ENCODE measurements at places on chromosomes 4 and X.

DNA sequence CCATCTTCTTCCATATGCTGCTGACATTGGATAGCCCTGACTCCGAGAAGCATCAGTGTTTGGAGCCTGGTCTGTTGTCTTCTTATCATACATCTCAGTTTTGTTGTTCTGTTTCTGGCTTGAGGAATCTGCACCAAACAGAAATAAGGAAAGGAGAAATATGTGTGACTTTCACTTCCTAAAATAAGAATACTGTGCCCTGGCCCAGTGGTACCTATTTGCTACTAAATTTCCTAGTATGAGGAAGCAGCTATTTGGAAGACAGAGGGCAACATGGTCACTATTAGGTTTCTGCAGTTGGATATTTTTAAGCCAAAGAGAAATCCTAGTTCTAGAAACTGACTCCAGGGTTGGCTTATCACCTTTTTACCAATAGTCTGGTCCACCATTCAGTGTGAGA lies 16.8 kb downstream of the CT47C1 start:
- no peak for DNase-seq

DNA sequence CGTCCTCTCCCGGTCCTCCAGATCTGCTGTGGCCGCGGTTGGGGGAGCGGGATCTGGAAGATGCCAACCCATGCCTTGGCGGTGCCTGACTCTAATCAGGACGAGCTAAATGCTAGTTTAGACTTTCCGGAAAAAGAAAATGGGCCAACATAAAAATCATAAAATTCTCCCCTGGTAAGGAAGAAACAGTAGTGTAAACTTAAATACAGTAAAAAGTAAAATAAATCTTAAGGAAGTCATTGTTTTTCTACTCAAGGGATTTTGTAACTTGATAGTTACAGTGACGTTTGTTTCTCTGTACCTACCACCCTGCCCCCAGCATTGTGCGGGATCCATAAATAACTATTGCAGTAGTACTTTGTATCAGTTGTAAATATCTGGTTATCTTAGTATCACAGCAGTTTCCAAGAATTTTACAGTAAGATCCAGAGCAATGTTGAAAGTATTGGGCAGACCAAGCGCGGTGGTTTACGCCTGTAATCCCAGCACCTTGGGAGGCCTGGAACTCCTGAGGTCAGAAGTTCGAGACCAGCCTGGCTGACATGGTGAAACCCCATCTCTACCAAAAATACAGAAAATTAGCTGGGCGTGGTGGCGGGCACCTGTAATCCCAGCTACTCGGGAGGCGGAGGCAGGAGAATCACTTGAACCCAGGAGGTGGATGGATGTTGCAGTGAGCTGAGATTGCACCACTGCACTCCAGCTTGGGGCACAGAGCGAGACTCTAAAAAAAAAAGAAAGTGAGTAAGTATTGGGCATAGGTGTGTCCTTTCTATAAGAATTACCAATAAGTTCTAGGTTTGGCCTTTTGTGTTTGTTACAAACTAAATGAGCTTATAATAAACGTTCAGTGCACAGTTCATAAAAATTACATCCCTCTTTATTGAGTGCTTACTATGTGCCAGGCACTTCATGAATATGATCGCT lies 1.0 kb upstream of the PLA2G12A start:
- no peak for DNase-seq

DNA sequence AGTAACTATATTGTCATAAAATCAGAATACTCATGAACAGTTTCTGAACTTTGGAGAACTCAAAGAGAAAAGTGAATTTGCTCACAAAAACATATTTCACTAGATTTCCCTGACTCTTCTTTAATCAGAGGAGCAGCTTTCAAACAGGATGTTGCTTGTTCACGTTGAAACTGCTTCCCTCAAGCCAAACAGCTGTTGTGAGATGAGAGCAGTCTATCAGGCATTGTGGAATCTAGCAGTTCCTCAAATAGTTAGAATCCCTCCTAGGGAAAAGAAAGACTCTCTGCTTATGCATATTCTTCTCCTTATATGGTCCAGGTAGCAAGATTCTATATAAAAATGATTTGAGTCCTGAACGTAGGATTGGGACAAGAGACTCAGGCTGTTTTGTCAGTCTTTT lies 1012.1 kb downstream of the FAM133A start:
- no peak for DNase-seq

- DNase-seq = peak; percentile 29
Observed at GRCh38 chrX:48683411-48683982, at the start of gene WAS. WAS (plus strand) TSS chrX:48683799; CDS start chrX:48683854, 55 bp downstream.

DNA sequence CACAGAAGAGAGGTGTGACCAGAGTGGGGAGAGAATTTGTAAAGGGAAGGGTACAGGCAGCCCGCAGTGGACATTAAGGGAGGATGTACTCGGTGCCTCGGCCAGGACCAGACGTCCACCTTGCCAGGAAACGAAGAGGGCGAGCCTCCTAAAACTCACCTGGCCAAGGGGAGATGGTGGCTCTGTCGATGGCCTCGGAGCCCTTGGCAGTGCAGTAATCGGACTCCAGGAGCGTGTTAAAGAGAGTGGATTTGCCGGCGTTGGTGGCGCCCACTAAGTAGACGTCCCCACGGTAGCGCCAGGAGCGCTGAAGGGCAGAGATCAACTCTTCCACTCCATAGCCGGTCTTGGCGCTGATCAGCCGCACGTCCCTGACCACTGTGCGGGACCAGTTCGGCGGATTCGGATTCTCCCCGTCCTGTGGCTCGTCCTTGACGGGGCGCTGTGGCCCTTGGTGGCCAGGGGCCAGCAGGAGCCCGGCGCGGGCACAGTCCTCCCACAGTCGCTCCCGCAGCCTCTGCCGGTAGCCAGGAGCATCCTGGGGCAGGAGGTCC lies 1.0 kb downstream of the NOA1 start:
- DNase-seq = no peak

DNA sequence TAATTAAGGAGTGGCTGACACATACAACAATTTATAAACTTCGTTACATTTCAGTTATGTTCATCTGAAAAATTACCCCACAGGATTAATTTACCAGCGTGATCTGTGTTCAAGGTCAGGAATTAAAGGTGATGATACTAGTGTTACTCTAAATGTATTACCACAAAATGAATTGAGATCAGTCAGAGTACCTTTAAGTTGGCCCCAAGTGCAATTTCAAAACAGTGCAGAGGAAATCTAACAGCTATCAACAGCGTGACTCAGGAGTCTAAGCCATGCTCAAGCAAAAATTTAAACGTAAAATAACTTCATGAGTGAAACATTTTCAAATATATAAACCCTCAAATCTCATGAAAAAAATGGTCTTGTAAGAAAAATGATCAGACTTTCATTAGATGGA lies 18.7 kb downstream of the ANTXR2 start:
- no peak for DNase-seq

DNA sequence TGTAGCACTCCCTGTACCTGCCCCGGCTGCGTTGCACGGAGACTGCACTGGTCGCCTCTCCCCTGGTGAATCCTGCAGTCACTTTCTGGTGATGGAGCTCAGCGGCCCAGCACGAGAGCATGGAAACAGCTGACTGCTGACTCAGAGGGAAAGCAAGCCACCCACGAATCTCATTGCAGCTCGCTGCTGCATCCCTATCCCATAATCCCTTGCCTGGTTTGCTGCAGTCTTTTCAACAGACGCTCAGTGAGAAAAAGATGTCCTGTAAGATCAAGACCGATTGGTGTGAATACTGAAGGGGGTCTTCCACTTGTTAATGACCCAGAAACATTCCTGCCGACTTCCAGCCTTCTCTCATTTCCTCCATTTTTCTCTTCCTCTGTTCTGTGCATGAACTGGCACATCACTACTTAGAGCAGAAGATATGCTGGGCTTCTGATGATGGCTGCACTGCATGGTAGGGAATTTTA lies 52.9 kb downstream of the TRIM2 start:
- DNase-seq = peak; percentile 20

GRCh38 chrX:10502961-10503360 lies 117.4 kb downstream of the MID1 start:
- DNase-seq = no peak

- DNase-seq = no peak
Observed at GRCh38 chrX:131235768-131236545, 53.1 kb downstream of the IGSF1 start.

DNA sequence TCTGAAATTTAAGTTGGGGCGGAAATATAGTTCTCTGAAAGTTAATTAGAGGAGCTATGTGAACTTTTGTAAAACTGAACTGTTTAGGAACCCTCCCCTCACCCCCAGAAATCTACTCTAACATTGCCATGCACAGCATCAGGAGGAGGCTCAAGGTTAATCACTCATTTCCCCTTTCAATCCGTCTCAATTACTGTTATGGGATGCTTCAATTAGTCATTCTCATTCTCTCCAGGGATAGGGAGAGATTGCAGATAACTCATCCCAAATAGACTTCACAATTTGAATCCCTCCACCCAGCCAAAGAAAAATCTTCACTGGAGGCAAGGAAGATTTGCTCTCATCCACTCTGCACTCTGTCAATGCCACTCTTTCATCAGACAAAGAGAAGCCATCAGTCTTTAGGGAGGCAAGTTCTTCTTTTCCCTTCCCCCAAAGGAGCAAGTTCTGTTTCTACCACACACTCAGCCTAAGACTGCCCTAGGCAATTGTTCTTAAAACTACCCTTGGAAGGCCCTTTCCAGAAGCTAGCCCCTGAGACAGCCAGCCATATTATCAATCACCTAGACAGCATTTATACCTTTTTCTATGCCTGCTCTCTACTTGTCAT lies 140.4 kb downstream of the SLC10A7 start:
- DNase-seq = no peak

DNA sequence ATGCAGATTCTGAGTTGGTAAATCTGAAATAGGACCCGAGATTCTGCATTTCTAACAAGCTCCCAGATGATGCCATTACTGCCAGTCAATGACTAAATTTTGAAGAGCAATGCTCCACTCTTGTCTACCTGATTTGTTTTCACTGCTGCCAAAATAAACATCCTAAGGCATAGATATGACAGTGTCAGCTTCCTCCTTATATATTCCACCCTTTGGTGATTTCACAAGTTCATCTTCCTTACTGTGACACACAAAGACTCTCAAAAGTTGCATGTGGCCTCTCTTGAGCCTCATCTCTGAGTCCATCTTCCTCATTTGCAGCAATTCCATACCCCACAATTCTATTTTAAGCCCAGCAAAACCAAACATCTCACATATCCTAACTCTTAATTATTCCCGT lies 110.9 kb downstream of the FBXW7 start:
- DNase-seq = no peak

- DNase-seq = no peak
Observed at GRCh38 chr4:26241179-26241578, 79.6 kb upstream of the RBPJ start.

DNA sequence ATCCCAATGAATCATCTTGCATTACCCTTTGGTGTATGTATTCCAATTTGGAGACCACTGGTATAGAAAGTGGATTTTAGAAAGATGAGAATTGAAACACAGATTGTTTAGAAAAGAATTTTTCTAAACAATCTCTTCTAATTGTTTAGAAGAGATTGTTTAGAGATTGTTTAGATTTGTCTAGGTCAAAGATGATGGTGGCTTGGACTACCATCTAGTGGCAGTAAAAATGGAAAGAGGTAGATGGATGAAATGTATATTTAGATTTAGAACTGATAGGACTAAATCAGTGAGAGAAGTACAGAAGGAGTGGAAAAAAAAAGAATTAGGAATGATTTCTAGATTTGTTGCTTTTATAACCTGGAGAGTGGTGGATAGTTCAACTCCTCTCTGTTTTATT lies 70.6 kb downstream of the ARSJ start:
- no peak for DNase-seq

Measured in stimulated activated naive CD4-positive, alpha-beta T cell treated with Interleukin-2 at 50 U/mL for 16 hours (primary cell).